ENCODE measurements at places on chromosomes 5 and 9.
A peak's percentile ranks its signal among the peaks of the same experiment; 100 is the strongest.

DNA sequence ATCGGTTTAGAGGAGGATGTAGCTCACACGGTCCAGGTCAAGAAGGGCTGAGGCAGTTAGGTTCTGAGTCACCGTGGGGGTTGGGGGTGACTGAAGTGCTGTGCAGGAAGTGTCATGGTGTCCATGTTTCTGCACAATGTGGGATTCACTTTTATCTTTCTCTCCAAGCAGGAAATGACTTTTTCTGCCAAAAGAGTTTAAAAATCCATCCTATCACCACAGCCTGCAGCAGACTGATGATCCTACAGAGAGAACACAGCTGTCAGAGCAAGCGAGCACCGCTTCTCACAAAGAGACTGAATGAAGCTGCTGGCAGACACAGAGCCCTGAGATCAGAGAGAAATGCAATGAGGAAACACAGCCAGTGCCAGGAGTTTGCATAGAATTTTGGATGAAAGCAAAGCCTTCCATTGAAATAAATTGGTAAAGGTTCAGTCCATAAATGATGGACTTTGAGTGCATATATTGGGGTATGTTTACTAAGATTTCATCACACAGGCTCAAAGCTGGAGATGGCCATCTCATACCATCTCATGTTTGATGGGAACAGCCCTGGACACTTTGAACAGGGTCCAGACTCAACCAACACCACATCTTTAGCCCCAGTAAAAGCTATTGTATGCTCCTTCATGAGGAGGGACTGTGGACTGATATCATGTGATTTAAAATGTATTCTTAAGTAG is 213.9 kb upstream of the FBXL7 start:
- H3K27me3 ChIP-seq, result no peaks in the 10 kb centered on the region
- no peaks in the 10 kb centered on the region for H3K36me3 ChIP-seq
- no peak overlapping the region for H3K4me3 ChIP-seq
- DNase-seq, result no peak
- H3K4me1 ChIP-seq, result no peaks in the 10 kb centered on the region
- H3K27ac ChIP-seq, result no peak overlapping the region

DNA sequence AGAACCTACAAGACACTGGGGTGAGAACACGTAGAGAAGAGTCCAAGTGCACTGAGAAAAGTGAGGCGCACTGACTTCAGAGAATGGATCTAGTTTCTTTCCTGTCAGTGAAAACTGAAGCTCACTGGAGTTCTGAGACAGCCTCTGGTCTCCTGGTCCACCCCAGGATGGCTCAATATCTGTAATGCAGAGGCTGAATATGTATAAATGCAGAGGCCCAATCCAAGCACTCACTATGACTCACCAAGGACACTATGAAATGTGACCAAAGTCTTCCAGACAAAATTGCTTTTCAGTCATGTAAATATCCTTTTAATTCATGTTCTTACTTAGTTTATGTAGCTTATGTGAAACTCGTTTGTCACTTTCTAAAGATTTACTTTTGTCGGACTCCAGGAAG is 53.8 kb downstream of the NFIB start:
- H3K27me3 ChIP-seq, result no peaks in the 10 kb centered on the region
- H3K4me1 ChIP-seq, result no peaks in the 10 kb centered on the region
- no peaks in the 10 kb centered on the region for H3K36me3 ChIP-seq

DNA sequence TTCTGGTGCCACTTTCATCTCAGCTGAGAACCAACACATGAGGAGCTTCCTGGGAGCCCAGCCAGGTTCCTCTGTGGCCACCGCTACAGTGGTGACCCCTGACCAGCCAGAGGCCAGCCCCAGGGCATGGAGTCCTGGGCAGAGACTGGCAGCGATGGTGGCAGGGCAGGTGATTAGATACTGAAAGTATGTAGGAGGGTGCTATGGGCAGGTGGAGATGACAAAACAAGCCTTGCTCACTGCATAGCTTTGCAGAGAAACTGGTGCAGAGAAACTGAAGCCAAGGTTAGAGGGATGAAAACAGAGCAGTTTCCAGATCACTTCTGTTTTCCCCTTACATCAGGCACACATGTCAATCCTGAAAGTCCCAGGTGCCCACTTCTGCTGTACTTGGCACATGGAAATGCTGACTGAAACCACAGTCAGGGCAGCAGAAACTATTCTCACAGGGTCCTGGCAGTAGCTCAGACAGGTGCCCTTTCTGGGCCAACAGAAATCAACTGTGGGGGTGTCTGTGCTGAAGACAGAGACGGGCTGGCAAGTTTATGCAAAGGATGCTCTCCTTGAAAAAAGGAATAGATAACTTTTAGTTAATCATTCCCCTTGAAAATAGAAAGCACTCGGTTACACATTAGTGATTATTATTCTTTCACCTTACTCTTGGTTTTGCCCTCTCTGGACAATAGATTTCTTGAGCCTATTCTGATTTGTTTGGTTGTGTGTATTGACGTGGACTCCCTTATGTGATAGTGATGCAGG is 90.3 kb downstream of the ANKRD55 start:
- no peak overlapping the region for H3K4me3 ChIP-seq
- no peak for DNase-seq
- H3K27ac ChIP-seq, result no peak overlapping the region
- H3K36me3 ChIP-seq, result no peaks in the 10 kb centered on the region
- H3K27me3 ChIP-seq, result no peaks in the 10 kb centered on the region
- no peaks in the 10 kb centered on the region for H3K4me1 ChIP-seq

DNA sequence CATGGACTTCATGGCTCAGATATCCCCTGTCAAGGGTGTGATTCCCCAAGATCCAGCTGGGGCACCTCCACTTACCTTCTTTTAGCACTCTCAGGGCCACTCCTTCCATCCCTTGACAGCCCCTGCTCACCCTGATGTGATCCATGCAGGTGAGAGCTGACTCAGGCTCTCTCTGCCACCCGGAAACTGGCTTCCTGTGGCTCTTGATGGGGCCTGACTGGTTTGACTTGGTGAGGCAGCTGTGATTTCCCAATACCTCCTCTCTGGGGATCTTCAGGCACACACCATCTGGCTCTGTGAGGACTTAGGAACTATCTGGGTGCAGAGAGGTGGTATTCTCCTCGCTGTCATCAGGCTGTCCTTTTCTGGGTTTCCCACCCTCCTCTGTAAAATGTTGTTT is 7.9 kb upstream of the FAT2 start:
- no peak for DNase-seq
- no peaks in the 10 kb centered on the region for H3K27me3 ChIP-seq
- no peak overlapping the region for H3K4me3 ChIP-seq
- H3K36me3 ChIP-seq, result no peaks in the 10 kb centered on the region
- no peaks in the 10 kb centered on the region for H3K4me1 ChIP-seq

- H3K36me3 ChIP-seq, result no peaks in the 10 kb centered on the region
- no peak overlapping the region for H3K27ac ChIP-seq
- DNase-seq, result no peak
- no peak overlapping the region for H3K4me3 ChIP-seq
Observed at GRCh38 chr9:134943836-134944235, 26.1 kb upstream of the FCN1 start.

GRCh38 chr9:89999534-90000370 is 394.9 kb downstream of the GADD45G start:
- no peaks in the 10 kb centered on the region for H3K27me3 ChIP-seq
- DNase-seq, result no peak
- no peaks in the 10 kb centered on the region for H3K36me3 ChIP-seq
- H3K4me1 ChIP-seq, result no peaks in the 10 kb centered on the region

- no peak for DNase-seq
- no peaks in the 10 kb centered on the region for H3K36me3 ChIP-seq
- no peak overlapping the region for H3K27ac ChIP-seq
- no peak overlapping the region for H3K4me3 ChIP-seq
- no peaks in the 10 kb centered on the region for H3K27me3 ChIP-seq
- peaks cover 8% of the 10 kb centered on the region for H3K4me1 ChIP-seq
Observed at GRCh38 chr9:78196258-78196657, 39.6 kb upstream of the CEP78 start.

- H3K4me3 ChIP-seq, result no peak overlapping the region
- H3K36me3 ChIP-seq, result no peaks in the 10 kb centered on the region
- no peaks in the 10 kb centered on the region for H3K27me3 ChIP-seq
- H3K27ac ChIP-seq, result no peak overlapping the region
- DNase-seq, result no peak
Observed at GRCh38 chr9:135289081-135289491, 190.5 kb upstream of the PPP1R26 start.

GRCh38 chr5:108196276-108196675 is 185.6 kb downstream of the FBXL17 start:
- no peaks in the 10 kb centered on the region for H3K4me1 ChIP-seq
- no peaks in the 10 kb centered on the region for H3K36me3 ChIP-seq
- no peak overlapping the region for H3K4me3 ChIP-seq

DNA sequence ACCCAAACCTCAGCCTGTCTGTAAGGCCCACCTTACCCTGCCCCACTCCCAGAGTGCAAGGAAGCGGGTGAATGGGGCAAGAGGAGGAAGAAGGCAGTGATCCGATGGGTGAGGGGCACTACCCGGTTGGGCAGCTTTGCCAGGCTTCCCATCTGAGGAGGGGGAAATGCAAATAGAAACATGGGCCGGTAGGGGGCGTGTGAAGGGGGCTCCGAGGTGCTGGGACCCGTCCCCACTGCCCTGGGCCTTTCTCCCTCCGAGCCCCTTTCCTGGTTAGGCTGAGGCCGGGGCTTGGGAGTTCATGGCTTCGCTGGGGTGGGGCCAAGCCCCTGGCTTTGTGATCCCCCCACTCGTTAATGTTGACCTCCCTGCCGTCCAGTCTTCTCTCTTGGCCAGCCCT is 23.6 kb upstream of the MYORG start:
- no peaks in the 10 kb centered on the region for H3K36me3 ChIP-seq
- no peak overlapping the region for H3K4me3 ChIP-seq
- H3K27me3 ChIP-seq, result no peaks in the 10 kb centered on the region
- DNase-seq, result no peak
- no peak overlapping the region for H3K27ac ChIP-seq

- no peak overlapping the region for H3K4me3 ChIP-seq
- no peak overlapping the region for H3K27ac ChIP-seq
- no peaks in the 10 kb centered on the region for H3K27me3 ChIP-seq
- H3K4me1 ChIP-seq, result no peaks in the 10 kb centered on the region
- no peak for DNase-seq
Observed at GRCh38 chr5:95369782-95370181, 21.4 kb upstream of the FAM81B start.

DNA sequence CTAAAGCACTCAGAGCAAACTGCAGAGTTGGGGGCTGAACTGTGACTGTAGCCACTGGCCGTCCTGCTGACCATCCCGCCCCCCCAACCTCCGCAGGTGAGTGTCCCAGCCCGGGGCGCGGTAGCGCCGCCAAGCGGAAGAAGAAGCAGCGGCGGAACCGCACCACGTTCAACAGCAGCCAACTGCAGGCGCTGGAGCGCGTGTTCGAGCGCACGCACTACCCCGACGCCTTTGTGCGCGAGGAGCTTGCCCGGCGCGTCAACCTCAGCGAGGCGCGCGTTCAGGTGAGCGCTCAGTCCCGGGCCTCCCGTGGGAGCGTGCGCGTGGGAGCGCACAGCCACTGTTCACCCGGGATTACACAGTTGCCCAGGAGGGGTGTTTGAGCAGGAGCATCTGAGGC is 33.7 kb downstream of the PTGES start:
- H3K4me3 ChIP-seq, result no peak overlapping the region
- DNase-seq, result no peak
- no peak overlapping the region for H3K27ac ChIP-seq
- no peaks in the 10 kb centered on the region for H3K4me1 ChIP-seq

DNA sequence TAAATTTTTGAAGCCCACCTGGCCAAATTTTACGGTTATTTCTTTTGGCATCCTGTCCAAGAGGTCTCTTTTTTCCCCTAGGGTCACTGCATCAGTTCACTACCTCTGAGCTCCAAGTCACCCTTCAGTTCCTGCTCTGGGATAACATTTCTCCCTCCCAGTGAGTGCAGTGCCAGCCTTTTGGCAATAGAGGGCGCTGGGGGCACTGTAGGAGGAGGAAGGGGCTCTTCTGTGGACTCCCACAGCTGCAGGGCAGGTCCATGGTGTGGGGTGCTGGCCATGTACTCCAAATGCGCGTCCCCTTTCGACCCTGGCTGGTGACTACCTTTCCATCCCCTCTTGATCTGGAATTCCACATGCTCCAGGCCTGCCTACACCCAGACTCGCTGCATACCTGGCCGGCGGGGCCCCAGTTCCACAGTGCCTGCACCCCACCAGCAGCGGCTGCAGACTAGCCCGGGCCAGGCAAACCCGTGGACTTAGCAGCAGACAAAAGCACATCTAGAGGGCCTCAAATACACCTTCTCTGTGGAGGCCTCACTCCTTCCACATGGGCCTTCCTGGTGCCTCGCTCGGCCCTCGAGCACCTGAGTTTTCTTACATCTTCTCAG is 20.3 kb upstream of the NINJ1 start:
- DNase-seq, result peak; percentile 82
- no peak overlapping the region for H3K27ac ChIP-seq
- H3K4me1 ChIP-seq, result no peaks in the 10 kb centered on the region
- no peaks in the 10 kb centered on the region for H3K36me3 ChIP-seq

- DNase-seq, result no peak
- H3K4me1 ChIP-seq, result peaks cover 26% of the 10 kb centered on the region
- no peaks in the 10 kb centered on the region for H3K27me3 ChIP-seq
- no peak overlapping the region for H3K4me3 ChIP-seq
- H3K36me3 ChIP-seq, result peaks cover 12% of the 10 kb centered on the region
Observed at GRCh38 chr9:107292821-107293542, 9.9 kb downstream of the RAD23B start.

DNA sequence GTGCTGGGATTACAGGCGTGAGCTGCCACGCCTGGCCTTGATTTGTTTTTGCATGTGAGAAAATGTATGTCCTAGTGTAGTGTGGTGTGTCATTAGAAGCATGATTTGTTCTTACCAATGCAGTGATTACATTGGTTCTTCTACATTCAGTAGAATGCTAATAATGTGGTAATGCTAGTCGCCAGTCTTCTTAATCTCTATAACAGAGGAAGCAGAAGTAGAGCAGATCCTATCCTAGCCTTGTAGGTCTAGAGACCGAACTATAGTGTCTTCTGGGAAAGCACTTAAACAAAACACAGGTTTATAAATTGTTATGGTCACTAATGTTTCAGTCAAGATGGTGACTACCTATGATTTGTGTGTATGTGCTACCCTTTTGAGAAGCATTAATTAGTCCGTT is 197.5 kb upstream of the DMRT1 start:
- no peak overlapping the region for H3K4me3 ChIP-seq
- H3K36me3 ChIP-seq, result no peaks in the 10 kb centered on the region
- H3K27ac ChIP-seq, result no peak overlapping the region
- no peak for DNase-seq

All from Karpas-422 (cell line).